ENCODE measurements at places on chromosomes 12 and 14. TPM values are rescaled to one million over a fixed set of nuclear protein-coding genes. Genes with fewer than 3 reads are reported as not detected.

The UNC79 gene
- under 0.01 TPM for total RNA-seq

The BDKRB2 gene
- total RNA-seq = not detected

The MUCL1 gene
- total RNA-seq = not detected

The CIDEB gene
- 1.1 TPM for total RNA-seq

The CLEC4D gene
- total RNA-seq = not detected

The CDCA3 gene
- total RNA-seq = 11.0 TPM

The OR4E2 gene
- total RNA-seq = not detected

The RNF212B gene
- total RNA-seq = not detected

The MGAT4C gene
- total RNA-seq = not detected

The PRIM1 gene
- 16.2 TPM for total RNA-seq

The LMNTD1 gene
- total RNA-seq = not detected

The ACOT6 gene
- total RNA-seq = not detected

The SVOP gene
- total RNA-seq = not detected

The ATXN7L3B gene
- total RNA-seq = 23.0 TPM

Data from pulmonary artery endothelial cell (primary cell).